ENCODE measurements at places on chromosomes 2 and 18.

- no peak for DNase-seq
Measured at GRCh38 chr2:239021224-239021623, 173.3 kb downstream of the TWIST2 start.

- DNase-seq = no peak
Measured at GRCh38 chr2:182444806-182445205, 18.0 kb upstream of the PDE1A start.

DNA sequence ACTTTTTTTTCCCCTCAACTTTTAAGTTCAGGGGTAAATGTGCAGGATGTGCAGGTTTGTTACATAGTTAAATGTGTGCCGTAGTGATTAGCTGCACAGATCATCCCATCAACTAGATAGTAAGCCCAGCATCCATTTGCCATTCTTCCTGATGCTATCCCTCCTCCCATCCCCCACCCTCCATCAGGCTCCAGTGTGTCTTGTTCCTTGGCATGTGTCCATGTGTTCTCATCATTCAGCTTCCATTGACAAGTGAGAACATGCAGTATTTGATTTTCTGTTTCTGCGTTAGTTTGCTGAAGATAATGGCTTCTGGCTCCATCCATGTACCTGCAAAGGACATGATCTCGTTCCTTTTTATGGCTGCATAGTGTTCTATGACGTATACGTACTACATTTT, 47.2 kb upstream of the STON1 start:
- no peak for DNase-seq

- no peak for DNase-seq
Measured at GRCh38 chr2:68316111-68316510, 3.6 kb downstream of the CNRIP1 start.

DNA sequence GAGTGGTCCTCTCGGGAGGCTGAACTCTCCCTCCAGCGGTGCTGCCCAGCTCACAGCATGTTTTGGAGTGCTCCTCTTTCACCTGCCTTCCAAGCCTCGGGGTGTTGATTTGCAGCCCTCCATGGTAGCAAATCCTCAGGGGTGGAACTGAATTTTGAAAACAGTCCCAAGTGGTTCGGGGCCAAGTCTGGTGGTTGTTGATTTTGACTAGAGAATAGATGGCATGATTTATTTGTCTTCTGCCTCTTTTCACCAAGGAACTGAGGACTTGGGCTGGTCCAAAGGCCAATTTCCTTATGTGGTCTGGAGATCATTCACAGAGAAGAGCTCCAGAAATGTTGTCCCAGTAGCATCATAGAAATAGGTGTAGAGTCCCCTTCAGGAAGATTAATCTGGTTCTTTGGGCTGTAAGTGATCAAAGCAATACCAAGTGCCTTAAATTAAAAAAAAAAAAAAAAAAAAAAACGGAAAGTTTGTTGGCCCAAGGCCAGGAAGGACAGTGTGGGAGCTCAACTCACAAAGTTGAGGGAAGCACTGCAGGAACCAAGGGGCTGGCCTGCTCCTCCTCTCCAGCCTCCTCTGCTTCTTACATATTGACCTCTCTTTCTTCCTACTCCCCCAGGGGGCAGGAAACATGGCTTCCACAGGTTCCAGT, 2.5 kb upstream of the DES start:
- DNase-seq = no peak

- no peak for DNase-seq
Measured at GRCh38 chr18:25560369-25560768, 208.4 kb upstream of the ZNF521 start.

DNA sequence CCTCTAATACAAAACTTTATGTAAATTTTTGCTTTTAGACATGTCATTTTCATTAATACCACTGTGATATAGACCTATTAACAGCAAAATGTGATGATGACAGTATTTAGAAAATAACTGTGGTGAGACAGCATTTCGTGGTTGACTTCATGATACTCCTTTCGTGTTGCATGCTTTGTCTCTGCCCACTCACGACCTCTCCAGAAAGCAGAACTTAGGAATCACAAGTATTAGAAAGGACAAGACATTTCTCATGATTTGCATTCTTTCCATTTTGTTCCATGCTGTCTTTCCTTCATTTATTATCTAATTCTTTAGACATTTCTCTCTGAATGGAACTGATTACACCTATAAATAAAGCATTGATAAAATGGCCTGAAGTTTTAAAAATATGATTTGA, 85.2 kb upstream of the POU3F3 start:
- DNase-seq = no peak
